Fibroblast of skin of left biceps (primary cell): ENCODE measurements at places on chromosomes 4 and X.
A peak's percentile ranks its signal among the peaks of the same experiment; 100 is the strongest.

DNA sequence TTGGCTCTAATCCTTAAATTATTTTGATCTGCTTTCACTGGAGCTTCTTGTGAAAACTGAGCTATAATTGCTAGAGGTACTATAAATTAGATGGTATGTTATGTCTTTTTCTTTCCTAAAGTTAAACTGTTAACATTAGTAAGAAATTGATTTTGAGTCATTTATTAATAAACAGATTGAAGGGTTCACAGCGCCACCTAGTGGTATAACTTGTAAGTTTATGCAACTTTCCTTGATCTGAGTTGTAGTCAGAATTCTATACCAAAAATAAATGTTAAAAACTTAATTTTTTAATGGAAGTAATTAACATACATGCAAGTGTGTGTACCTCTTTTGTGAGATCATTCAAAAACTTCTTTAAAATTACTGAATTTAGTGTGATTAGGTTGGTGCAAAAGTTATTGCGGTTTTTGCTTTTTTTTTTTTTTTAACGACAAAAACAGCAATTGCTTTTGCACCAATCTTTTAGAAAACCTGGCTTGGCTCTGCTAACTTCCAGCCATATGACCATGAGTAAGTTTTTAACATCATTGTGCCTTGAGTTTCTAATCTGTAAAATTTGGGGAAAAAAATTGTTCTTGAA is 151.5 kb downstream of the CENPC start:
- DNase-seq = peak; percentile 2

GRCh38 chr4:132218406-132218805 is 930.7 kb upstream of the PCDH10 start:
- no peak for DNase-seq

- no peak for DNase-seq
Measured at GRCh38 chr4:73224886-73225285, 33.7 kb downstream of the ANKRD17 start.

GRCh38 chr4:77169481-77169880 is 12.5 kb downstream of the CCNG2 start:
- no peak for DNase-seq

DNA sequence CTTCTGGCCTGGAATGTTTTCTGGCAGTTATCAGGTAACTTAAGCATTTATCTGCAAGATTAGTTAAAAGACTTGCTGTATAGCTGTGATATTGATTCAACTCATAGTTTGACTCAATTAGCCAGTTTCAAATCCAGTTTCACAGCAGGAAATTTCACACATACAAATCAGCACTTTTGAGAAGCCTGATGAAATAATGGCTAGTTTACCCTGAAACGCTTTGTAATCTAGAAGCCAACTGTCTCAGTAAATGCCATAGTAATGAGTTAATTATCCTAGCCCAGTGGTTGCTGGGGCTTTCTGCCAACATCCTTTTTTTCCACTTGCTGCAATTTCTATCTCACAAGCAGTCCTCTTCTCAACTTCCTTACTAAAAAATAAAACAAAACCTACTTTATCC is 53.1 kb downstream of the ARHGEF38 start:
- no peak for DNase-seq

- no peak for DNase-seq
Measured at GRCh38 chr4:8911316-8912088, 39.9 kb upstream of the HMX1 start.

- no peak for DNase-seq
Measured at GRCh38 chrX:15136795-15137194, 133.1 kb downstream of the ASB9 start.

DNA sequence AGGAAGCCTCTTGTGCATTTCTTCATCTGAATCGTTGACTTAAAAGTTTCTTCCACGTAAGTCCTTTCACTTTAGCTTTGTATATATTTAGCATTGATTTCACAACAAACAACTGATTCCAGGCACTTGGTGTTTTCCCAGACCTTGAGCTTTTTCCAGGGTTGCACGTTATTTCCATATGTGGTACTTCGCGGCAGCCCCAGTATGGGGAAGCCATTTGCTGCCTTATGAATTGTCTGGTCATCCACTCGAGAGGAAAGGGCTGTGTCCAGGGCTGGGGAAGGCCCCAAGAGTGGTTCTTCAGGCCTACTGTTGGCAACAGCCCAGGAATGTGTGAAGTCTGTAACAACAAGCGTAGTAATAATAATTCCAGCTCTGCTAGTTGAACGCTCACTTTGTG is 2.8 kb upstream of the TLR8 start:
- DNase-seq = no peak

GRCh38 chrX:154748712-154749339 is 2.1 kb downstream of the GAB3 start:
- no peak for DNase-seq

GRCh38 chr4:140754918-140755773 is 1.0 kb downstream of the TBC1D9 start:
- DNase-seq = no peak

DNA sequence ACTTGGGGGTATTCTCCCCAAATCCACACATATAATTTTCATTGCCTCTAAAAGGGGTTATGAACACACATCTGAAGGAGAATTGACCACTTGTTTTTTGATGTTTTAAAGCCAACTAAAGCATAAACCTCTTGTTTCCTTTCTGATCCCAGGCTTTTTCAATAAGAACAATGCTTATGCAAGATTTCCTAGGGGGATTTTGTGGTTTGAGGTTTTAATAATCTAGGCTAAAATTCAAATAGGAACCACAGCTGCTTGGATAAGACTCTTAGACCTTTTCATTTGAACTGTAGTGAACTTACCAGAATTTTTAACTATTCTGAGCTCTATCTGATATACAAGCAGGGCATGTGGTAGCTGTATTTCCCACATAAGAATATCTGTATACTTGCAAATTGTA is 651.1 kb downstream of the ANKRD50 start:
- peak; percentile 55 for DNase-seq

DNA sequence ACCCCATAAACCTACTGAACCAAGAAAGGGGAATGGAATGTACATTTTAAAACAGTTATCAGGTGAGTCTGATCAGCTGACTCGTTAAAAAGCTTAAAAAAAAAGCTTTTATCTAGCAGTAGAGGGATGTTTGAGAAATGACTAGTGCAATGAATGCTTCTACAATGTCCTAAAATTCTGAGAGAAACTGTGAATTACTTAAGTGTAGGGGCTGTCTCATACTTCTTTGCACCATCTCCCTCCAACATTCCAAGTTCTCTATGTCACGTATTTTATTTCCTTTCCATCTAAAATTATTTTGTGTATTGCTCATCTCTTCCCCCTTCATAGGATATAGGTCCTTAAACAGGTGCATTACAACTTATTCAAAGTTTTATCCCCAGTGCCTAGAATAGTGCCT is 11.9 kb upstream of the AREG start:
- no peak for DNase-seq

DNA sequence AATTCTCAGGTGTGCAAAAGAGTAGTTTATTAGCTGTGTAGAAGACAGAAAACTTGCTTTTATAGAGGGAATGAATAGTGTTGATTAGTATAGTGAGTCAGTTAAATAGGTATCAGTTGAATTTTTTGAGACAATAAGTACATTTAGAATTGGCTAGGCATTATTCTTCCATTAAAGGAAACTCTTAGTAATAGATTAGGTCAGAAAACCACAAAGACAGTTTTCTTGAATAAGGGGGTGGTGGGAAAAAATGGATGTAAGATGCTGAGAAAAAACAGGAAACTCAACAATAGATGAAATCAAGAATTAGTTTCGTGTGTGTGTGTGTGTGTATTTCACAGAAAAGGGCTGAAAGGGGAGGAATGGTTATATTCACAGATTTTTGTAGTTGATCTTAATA is 16.8 kb downstream of the CD38 start:
- DNase-seq = no peak

DNA sequence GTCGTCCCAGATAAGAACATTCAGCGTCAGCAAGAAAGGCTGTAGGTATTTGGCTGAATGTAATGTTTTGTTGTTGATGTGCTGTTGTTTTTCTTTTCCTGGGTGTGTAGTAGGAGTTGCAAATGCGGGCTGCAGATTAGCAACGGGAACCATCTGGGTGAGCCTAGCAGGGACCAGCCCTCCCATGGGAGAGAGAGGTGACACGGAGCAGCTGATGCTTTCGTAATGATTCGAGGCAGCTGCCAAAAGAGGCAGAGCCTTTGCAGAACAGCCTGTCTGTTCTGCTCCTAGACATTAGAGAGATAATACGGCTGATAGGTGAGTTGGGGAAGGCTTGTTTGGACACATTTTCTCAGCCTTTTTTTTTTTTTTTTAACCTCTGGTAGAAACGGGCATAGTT is 25.3 kb downstream of the ARSF start:
- DNase-seq = no peak

GRCh38 chrX:77698242-77698641 is 87.8 kb downstream of the ATRX start:
- DNase-seq = no peak
